Cortex of kidney (tissue), 1 donor: ENCODE measurements at places on chromosomes 6 and 20.

- DNase-seq = no peak
These were observed 161.2 kb downstream of the KLHL32 start for GRCh38 chr6:97085772-97086171.

- DNase-seq = no peak
These were observed 192.2 kb downstream of the GMPR start for GRCh38 chr6:16430391-16431089.

- DNase-seq = no peak
These were observed 395.2 kb downstream of the PAX1 start for GRCh38 chr20:22100686-22101085.

DNA sequence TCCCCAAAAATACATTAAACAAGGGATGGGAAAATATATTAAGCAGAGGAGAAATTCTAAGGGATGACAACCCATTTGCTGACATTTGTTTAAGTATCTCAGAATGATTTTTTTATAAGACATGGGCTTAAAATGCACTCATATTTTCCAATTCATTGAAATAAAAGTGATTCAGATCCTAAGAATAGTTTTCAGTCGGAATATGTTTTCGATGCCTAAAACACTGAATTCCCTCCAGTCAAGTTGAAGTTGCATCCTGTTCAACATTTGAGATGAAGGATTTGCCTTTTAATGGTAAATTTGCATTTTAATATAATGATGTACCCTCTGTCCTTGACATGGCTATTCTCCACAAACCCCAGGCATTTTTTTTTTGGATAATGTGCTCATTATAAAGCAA lies 79.3 kb downstream of the PTCHD4 start:
- no peak for DNase-seq

DNA sequence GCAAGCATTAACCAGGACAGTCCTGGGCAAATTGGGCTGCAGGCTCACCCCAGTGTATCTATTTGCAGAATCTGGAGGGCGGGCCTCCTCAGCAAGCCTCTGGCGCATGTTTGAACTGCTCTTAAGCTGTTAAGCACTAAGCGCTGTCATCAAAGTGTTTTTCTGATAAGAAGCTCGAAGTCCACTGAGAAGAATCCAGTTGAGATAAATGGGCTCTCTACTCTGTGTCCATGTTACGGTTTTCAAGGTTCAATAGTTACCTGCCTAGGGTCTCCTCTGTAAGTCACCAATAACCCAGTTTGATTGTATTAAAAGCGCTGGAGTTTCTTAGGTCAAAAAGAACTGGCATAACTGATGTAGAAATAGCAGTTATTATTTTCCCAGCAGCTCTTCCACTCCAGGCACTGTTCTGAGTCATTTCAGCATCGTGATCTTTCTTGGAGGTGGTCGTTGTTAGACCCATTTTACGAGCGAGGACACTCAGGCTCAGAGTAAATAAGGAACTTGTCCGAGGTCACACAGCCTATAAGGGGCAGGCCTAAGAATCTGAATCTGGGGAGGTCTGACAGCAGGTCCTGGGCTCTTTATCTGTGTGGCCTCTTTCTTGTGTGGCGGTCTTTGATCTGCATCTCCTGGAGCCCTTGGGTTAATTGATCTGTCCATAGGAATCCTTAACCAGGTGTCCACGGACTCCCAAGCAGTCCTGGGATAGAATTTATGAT lies 207.4 kb upstream of the ZNF217 start:
- no peak for DNase-seq

GRCh38 chr6:164195278-164195941 lies 780.9 kb downstream of the QKI start:
- DNase-seq = no peak

- no peak for DNase-seq
These were observed 21.4 kb downstream of the BPIFA1 start for GRCh38 chr20:33257237-33257636.

- DNase-seq = no peak
These were observed 179.2 kb downstream of the TMEM242 start for GRCh38 chr6:157143890-157144798.

GRCh38 chr6:30749554-30750378 lies 5.4 kb upstream of the IER3 start:
- no peak for DNase-seq

GRCh38 chr6:130259140-130259539 lies 36.4 kb upstream of the SAMD3 start:
- no peak for DNase-seq

DNA sequence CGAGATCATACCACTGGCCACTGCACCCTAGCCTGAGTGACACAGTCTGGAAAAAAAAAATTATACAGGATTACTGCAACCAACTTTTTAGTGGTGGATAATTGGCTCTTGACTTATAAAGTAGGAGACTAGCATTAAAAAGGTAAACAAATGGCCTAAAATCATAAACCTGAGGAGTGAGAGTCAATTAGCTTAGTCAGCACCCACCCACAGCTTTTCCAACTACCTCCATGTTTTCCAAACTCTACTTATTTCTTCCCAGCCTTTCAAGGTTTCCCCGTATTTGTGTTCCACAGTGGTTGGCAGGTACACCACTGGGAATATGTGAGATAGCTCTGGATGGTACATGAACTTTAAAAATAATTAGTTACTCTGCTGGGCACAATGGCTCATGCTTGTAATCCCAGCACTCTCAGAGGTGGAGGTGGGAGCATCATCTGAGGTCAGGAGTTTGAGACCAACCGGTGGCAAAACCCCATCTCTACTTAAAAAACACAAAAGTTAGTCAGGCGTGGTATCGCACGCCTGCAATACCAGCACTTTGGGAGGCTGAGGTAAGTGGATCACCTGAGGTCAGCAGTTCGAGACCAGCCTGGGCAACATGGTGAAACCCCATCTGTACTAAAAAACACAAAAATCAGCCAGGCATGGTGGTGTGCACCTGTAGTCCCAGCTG lies 6.7 kb downstream of the CYP24A1 start:
- DNase-seq = no peak

- DNase-seq = no peak
These were observed 34.9 kb downstream of the PIGU start for GRCh38 chr20:34642009-34642408.

- no peak for DNase-seq
These were observed 631.3 kb downstream of the TFAP2A start for GRCh38 chr6:9783567-9783966.

DNA sequence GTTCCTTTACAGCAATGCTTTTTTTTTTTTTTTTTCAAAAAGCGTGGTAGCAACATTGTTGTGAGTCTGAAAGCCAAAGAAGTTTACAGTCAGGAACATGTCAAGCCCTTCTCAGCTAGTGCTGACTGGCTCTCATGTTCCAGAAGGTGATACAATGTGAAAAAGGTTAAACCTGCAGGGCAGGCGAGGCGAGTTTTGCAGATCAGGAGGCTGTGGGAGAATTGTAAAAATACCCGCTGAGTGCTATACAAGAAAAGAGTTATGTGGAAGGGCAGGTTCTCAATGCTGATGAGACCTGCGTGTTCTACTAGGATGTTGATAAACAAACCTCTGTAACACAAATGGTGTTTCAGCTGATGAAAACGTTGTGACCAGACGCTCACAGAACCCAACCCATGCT lies 30.9 kb upstream of the RPP40 start:
- DNase-seq = no peak

DNA sequence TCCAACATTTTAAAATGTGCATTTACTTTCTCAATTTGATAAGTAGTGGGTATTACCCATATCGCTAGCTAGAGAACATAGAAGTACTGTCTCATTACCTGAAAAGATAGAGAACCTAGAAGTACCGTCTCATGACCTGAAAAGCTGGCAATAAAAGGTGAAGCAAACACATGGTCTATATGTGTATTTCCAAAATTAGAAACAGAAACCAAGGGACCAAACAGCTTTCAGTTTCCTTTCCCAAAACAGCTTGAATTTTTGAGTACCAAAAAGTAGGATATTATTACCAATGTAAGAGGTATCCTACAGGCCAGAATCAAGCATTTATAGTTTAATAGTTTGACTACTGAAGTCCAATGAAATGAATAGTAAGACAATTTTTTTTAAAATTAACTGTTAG lies 77.2 kb downstream of the KIF13A start:
- no peak for DNase-seq
